ENCODE measurements at places on chromosomes 6 and 20.

DNA sequence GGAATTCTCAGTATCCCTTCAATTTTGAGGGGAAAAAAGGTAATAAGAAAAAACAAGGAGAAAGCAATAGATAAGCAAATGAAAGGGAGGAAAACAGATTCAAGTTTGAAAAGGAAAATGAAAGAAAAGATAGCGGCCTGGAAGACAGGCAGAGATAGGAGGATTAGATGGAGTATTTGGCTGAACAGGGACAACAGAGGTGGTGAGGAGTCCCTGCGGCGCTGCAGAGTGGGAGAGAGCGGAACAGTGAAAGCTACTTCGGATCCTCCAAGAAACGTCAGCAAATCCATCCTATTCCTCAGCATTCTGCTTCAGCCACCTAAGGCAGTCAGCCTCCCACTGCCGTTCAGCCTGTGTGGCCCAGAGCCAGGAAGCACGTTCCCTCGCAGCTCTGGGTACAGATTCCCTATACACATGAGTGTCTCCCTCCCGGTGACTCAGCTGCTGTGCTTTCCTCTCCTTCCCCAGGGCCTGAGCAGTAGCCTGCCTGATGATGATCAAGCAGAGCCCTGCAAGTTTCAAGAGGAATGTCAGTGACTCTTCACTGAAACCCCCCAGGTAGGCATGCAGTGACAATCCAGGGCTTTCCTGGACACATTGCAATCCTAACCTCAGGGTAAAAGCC lies 43.4 kb upstream of the CDYL start:
- no peak for DNase-seq

GRCh38 chr6:29527126-29527525 lies 32.4 kb downstream of the UBD start:
- DNase-seq = no peak

GRCh38 chr20:63432577-63433325 lies 39.7 kb downstream of the KCNQ2 start:
- no peak for DNase-seq

GRCh38 chr6:21173031-21173430 lies 420.5 kb upstream of the SOX4 start:
- DNase-seq = no peak

DNA sequence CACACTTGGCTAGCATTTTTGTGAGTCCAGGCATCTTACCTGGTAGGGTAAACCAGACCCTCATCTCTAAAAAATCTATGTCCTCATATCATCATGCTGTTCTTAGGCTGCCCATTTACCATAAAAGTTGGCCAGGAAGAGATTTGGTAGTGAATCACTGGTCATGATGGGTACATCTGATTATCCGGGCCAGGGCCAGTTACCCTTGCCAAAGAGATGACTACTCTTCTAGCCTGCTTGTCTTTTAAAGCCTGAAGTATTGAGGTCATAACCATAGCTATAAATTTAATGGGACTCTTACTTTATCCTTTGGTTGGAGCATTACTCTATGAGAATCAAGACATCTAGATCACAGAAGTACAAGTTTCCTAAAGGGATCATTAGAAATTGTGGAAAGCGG lies 276.8 kb downstream of the TENT5A start:
- DNase-seq = no peak

DNA sequence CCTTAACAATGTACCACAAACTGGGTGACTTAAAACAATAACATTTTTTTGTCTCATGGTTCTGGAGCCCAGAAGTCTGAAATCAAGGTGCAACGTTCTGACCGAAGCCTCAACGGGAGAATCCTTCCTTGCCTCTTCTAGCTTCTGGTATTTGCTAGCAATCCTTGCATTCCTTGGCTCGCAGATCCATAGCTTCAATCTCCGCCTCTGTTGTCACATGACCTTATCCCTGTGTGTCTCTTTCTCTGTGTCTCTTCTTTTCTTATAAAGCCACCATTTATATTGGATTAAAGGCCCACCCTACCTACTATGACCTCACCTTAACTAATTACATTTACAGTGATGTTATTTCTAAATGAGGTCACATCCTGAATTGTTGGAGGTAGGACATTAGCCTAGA lies 37.2 kb upstream of the DOK5 start:
- no peak for DNase-seq

- DNase-seq = no peak
These were observed 3.8 kb upstream of the E2F1 start for GRCh38 chr20:33689973-33690372.

GRCh38 chr20:38165089-38165965 lies at the start of gene TGM2:
TGM2 (minus strand) TSS chr20:38165270; CDS start chr20:38165198, 72 bp downstream.
- peak; percentile 36 for DNase-seq

DNA sequence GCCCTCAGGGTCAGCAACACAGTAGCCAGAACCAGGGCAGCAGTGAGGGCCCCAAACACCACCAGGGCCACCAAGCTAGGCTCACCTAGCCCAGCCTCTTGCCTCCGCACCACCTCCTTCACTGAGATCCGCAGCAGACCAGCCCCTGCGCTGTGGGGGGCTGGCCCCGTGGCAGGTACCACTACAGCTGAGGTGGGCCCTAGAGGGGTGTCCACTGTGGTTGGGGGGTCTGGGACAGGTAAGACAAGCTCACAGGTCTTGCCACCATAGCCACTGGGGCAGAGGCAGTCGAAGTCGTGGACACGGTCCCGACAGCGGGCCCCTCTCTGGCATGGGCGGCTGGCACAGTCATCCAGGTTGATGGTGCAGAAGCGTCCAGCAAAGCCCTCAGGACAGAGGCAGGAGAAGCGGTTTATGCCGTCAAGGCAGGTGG lies 4.6 kb downstream of the DLK2 start:
- no peak for DNase-seq

DNA sequence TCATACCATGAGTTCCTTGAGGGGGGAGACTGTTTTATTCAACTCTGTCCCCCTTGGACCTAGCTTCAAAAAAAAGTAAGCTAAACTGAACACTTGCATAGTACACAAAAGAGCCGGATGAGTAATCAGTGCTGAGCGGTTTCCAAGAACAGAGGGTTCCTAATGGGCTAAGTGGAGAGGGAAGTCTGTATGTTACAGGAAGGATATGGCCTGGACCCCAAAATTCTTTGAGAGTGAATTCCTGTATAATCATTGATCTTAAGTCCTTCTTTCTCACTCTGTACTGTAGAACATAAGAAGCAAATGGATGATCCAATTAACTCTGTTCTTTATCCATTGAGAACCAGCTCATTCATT lies 324.7 kb upstream of the CNR1 start:
- DNase-seq = no peak

DNA sequence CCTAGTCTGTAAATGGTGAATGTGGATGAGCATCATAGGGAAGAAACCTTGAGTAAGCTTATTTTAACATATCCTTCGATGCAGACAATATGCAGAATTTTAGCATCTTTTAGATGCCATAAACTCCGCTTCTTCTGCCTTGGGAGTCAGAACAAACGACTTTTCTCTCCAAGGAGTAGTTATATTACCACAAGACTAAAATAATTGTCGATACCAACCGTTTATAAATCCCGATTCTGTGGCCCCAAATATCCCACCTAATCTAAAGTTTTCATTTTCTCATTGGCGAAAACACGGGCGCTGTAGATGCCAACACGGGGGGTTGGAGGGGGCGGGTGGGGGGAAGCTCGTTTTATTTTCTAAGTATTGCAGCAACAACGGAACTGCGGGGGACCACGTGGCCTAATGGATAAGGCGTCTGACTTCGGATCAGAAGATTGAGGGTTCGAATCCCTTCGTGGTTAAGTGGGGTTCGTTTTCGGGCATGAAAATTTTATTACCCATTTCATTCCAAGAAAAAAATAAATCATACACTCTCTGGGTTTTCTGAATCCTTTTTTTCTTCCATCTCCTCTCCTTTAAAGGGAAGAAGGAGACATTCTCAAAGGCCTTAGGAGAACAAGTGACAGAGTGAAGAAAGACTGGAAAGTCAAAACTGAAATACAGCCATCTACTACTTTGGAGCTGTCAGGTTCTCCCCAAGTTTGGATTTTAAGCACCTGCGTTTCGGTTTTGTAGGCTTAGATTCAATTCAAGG lies 65.5 kb upstream of the BTN3A2 start:
- DNase-seq = no peak

- DNase-seq = no peak
These were observed 1.1 kb upstream of the SMOC2 start for GRCh38 chr6:168439794-168440450.

GRCh38 chr6:54787825-54788224 lies 58.7 kb upstream of the FAM83B start:
- DNase-seq = no peak

- no peak for DNase-seq
These were observed 258.9 kb downstream of the KIF16B start for GRCh38 chr20:16314320-16314719.

DNA sequence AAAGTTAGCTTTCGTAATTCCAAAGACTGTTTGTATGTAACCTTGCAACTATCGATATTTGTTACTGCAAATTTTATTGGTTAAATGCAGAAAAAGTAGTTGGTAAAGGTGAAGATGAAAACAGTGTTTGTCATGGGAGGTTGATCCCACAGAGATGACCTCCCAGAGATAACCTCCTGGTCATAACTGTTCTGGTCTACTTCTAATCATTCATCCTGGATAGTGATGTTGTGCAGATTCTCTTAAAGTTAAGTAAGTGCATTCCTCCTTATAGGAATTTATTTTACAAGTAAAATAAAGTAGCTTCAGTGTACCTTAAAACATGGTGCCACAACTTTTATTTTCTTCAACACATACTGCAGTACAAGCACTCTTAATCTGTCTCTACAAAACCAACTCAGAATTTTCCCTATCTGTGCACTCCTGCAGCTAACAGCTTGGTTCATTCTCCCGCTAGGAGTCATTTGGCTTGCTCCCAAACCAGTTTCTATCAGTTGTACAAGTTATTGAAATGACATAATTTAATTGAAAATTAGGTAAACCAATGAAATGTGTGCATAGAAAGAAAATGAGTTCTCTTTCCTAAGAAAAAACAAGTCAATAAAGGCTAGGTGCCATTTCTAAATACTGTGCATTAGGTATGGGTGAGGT lies 19.2 kb downstream of the METTL24 start:
- DNase-seq = no peak

DNA sequence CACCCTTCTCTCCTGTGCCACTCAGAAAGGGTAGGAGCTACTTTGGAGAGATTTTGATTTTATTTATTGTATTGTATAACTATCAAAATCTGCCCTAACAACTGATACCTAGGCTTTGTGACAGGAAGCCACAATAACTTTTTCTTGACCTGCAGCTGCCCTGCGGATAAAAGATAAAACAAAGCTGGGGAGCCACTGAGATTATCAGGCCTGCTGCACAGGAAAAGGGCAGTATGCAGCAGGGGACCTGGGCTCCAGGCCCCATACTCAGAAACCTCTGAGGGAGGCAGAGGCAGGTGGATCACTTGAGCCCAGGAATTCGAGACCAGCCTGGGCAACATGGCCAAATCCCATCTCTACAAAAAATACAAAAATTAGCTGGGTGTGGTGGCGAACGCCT lies 980 bp upstream of the SNX21 start:
- no peak for DNase-seq

- DNase-seq = no peak
These were observed 18.6 kb upstream of the TREM2 start for GRCh38 chr6:41181566-41181965.

DNA sequence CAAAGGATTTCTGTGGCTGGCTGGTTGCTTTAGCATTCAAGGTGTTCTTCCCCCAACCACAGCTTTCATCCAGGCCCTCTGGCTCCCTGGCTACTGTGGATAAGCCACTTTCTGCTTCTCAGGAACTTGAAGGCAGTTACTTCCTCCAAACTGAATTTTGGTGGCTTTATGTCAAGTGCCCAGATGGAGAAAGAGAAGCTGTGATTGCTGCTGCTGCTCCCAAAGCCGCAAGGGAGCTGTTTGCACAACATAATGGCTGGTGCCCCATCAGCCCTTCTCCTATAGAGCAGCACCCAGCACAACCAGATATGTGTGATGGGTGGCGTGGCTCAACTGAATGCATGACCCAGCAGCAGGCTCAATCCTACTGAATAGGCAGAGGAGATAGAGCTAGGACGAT lies 465.2 kb downstream of the MAFB start:
- no peak for DNase-seq

GRCh38 chr6:158662607-158662953 lies 12.7 kb downstream of the SYTL3 start:
- DNase-seq = no peak

GRCh38 chr20:2984028-2984501 lies 59.4 kb upstream of the GNRH2 start:
- no peak for DNase-seq

- no peak for DNase-seq
These were observed 128.4 kb downstream of the SYCP2 start for GRCh38 chr20:59804871-59805665.

- no peak for DNase-seq
These were observed 45.2 kb upstream of the RSPO3 start for GRCh38 chr6:127073222-127073621.

DNA sequence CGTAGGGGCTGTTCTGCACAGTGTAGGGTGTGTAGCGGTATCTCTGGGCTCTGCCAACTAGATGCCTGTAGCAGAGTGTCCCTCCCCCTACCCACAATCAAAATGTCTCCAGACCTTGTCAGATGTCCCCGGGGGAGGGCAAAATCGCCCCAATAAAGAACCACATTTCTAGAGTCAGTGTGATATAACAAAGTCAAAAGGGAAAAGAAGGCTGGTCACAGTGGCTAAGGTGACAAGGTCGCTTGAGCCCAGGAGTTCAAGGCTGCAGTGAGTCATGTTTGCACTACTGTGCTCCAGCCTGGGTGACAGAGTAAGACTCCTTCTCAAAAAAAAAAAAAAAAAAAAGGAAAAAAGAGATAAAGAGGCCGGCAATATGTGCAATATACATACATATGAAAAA lies 11.7 kb upstream of the CEP43 start:
- DNase-seq = no peak

DNA sequence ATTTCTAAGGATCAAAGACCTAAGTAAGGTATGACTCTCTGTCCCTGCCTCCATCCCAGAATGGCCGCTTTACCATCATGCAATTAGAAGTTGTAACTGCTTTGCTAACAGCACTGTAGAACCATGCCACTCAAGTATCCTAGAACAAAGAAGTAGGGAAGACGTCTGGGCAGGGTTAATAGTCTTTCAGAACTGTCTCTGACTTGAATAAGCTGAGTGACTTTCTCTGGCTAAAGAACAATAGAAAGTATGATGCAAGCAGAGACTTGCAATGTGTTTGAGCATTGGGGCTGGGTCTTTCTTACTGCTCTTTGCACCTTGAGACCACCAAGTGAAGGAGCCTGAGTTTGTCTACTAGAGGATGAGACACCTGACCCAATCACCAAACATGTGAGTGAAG lies 279.6 kb upstream of the JAG1 start:
- no peak for DNase-seq

DNA sequence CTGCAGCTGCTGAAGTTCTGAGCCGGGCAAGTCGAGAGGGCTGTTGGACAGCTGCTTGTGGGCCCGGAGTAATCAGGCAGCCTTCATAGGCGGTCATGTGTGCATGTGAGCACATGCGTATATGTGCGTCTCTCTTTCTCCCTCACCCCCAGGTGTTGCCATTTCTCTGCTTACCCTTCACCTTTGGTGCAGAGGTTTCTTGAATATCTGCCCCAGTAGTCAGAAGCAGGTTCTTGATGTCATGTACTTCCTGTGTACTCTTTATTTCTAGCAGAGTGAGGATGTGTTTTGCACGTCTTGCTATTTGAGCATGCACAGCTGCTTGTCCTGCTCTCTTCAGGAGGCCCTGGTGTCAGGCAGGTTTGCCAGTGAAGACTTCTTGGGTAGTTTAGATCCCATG lies 21.2 kb upstream of the MAPK13 start:
- no peak for DNase-seq

All from NCI-H2081 (cell line).